Right lobe of liver (tissue), 6 donors: ENCODE measurements at places on chromosomes 3 and 15.

DNA sequence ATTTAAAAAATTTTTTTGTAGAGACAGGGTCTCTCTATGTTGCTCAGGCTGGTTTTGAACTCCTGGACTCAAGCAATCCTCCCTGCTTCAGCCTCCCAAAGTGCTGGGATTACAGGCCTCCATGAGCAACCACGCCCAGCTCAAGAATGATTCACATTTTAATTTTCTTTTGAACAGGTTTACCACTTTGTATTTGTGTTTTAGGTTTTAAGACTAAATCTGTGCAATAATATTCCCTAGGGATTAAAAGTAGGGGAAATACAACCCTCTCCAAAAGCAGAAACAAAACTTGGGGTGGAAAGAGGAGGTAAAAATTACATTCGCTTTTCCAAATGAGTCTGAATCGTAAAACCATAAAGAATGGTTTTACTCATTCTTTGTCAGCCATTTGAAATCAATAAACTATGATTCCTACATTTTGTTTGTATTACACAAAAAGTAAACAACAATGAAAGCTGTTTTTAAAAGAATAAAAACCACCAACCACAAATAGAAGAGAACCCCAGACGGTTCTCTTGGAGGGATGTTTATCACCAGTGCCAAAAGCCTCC, 37.8 kb downstream of the SLC24A1 start:
- no peak for DNase-seq

- no peak for DNase-seq
Observed at GRCh38 chr3:142777927-142778326, 54.1 kb downstream of the TRPC1 start.

DNA sequence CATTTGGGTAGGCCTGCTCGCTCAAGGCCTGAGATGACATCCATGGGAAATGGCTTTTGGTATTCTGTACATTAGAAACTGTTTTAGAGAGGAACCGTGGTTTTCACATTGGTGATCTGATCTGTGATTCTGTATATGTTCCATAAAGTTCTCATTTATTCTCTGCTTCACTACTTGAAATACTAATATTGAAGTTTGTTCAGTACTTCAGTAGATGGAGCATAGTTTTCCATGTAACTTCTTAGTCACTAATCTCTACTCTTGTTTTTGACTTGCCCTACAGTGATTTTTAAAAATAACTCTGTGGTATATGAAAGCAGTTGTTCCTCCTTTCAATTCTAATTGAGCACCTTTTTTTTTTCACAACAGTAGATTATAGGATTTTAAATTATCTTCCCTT, 66.5 kb downstream of the MBNL1 start:
- DNase-seq: no peak

DNA sequence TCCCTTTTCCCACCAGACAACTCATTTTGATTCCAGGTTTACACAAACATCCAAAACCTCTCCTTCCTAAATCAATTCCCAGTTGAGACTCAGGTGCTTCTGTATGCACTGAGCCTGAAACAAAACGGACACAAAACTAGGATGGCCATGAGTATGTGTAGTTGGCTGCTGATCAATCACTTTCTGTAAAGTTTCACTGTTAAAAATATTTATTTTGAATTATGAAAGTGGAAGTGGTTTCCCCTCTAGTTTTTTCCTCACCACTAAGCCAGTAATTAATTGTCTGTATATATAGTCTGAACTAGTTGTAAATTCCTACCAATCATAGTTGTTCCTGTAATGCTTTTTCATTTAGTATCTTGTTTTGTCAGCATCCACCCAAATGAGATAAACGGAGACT, 51.7 kb upstream of the TSPAN3 start:
- no peak for DNase-seq

DNA sequence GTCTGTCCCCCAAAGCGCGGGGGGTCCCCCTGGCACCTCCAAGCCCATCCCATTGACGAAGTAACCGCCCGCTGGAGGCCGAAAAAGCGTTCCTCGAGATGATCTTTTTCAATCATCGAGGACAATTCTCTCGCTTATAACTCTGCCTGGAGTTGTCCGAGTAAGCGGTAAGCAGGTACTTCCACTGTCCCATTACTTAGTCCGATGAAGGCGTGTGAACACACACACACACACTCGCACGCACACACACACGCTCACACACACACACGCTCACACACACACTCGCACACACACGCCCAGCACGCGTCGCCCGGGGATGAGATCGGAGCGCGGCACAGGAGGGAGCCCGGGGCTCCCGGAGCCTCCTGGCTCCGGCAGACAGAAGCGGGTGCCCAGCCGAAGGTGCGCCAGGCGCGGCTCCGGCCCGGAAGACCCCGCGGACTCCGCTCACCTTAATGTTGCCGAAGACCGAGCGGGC, 430 bp downstream of the SLCO2A1 start:
- DNase-seq: no peak

- DNase-seq: no peak
Observed at GRCh38 chr3:180048103-180048502, 11.4 kb upstream of the PEX5L start.

- DNase-seq: no peak
Observed at GRCh38 chr15:55786341-55786740, 43.4 kb upstream of the PRTG start.

GRCh38 chr15:27532358-27532757, 561.4 kb downstream of the GABRG3 start:
- DNase-seq: no peak

DNA sequence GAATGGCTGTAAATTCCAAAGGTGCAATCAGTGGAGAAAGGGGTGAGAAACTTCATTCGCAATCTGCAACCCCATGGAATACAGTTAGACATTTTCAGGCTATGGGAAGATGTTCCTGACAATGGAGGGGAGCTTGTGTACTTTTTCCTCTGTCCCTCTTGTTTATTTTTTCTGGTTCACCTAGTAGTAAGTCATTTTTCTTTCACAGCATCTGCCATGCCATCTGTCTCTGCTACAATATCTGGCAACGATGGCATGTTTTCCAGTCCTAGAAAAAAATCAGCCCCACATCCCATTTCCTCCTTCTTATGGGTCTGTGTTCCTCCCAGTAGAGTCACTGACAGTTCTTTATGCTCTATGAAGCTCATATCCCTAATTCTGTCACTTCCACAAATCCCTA, 76.0 kb downstream of the SSR3 start:
- no peak for DNase-seq

- DNase-seq: no peak
Observed at GRCh38 chr3:4162096-4162495, 141.1 kb upstream of the SETMAR start.

- no peak for DNase-seq
Observed at GRCh38 chr3:64120876-64121275, 97.6 kb upstream of the PSMD6 start.

GRCh38 chr3:71304684-71305083, 278.8 kb downstream of the FOXP1 start:
- no peak for DNase-seq

DNA sequence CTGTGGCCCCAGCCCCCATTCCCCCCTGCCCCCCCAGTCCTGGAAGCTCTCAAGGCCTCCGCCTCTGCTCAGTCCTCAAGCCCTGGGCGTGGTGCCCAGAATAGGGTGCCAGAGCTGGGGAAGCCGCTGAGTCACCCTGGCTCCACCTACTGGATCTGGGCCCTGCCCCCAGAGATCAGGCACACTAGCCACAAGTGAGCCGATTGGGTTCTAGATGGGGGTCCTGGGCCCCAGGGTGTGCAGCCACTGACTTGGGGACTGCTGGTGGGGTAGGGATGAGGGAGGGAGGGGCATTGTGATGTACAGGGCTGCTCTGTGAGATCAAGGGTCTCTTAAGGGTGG, 5.7 kb downstream of the EIF4G1 start:
- DNase-seq: peak; percentile 98

DNA sequence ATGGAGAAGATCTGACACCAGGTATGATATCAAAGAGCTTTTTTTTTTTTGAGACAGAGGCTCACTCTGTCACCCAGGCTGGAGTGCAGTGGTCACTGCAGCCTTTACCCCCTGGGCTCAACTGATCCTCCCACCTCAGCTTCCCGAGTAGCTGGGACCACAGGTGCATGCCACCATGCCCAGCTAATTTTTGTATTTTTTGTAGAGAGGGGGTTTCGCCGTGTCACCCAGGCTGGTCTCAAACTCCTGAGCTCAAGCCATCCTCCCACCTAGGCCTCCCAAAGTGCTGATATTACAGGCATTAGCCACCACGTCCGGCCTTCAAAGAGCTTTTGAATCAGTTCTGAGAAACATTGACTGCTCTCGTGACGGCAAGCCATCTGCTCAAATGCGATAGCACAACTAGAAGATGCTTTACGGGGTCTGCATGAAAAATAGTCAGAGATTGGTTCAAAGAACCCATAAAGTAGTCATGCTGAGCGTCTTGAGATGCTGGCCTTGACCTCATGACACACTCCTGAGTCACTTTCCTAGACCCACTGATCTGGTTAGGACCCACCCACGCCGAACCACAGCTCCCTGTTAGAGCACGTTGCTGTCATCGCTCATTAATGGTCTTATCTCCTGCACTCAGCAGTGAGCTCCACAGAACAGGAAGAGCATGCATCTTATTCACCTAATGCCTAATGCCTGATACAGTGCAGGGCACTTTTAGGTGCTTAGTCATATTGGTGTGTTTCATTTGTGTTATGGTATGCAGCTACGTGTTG, 57.0 kb upstream of the NR2F2 start:
- no peak for DNase-seq

DNA sequence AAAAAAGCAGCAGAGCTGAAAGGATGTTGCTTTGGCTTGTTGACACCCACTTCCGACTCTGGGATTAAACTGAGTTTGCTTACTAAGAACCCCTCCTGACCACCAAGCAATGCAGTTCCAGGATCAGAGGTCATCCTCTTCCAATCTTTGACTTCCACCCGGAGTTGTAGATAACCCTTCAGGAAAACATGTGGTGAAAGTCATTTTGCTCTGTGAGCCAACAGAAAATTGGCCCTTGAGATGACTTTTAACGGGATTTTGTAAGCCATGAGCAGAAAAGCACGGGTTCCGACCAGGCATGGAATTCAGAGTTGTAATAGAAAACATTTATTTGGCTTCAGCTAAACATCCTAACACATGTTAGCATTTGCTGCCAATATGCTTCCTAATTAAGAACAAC, 171.6 kb upstream of the NR2F2 start:
- DNase-seq: no peak

DNA sequence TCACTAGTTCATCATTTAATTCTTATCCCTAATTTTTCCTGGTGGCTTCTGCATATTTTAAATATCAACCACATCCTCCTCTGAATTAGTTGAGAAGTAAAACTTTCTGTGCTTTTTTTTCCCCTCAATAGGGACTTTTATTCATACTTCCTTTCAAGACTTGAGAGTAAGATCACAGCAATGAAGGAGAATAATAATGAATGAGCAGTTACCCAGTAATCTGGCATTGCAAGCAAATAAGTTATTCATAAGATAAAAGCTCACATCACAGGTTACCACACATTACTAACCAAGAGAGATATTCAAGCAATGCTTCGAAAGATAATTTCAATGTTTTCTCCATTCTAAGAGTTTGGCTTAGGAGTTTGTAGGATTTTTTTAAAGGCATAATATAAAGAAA, 50.3 kb downstream of the BTLA start:
- no peak for DNase-seq

GRCh38 chr3:4904811-4905695, 74.2 kb upstream of the BHLHE40 start:
- no peak for DNase-seq

DNA sequence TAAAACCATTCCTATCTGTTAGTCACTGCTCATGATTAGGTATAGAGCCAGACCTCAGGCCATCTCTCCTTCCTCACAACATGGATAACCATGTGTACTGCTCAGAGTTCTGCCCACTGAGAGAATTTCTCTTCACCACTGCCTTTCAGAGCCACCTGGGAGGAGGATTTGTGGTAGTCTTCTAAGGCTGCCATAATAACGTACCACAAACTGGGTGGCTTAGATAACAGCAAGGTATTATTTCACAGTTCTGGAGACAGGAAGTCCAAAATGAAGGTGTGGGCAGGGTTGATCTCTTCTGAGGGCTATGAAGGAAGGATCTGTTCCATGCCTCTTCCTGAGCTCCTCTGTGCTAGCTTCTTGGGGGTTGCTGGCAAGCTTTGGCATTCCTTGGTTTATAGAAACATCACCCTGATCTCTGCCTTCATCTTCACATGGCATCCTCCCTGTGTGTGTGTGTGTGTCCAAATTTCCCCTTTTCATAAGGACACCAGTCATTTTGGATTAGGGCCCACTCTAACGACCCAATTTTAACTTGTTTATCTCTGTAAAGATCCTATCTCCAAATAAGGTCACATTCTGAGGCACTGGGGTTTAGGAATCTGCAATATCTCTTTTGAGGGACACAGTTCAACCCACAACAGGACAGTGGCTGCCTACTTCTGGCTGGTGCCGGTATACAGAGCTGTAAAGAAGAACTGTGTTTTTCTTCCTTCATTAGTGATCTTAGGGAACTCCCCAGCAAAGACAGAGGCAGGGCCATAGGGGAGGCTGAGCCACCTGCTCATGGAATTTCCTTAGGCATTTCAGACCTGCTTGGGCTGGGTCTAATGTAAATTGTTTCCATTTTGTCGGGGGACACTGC, 42.1 kb upstream of the NOX5 start:
- DNase-seq: no peak

GRCh38 chr3:44643024-44643423, 5.5 kb upstream of the ZNF35 start:
- DNase-seq: no peak

DNA sequence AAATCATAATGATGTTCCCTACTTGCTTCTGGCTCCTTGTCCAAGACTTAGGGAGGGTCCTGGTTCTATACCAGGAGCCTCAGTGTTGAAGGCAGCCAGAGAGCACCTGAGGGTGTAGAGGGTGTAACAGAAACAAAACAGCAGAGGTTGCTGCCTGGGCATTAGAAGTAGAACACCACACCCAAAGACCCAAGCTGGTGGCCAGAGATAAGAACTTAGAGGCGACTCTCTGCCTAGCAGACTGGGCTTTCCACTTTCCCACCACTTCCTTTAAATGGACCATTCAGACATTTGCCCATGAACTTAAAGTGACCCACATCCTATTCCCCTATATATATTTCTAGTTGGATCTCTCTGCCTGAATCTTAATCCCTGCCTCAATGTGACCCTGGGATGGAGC, 189.8 kb downstream of the KLF13 start:
- DNase-seq: no peak

DNA sequence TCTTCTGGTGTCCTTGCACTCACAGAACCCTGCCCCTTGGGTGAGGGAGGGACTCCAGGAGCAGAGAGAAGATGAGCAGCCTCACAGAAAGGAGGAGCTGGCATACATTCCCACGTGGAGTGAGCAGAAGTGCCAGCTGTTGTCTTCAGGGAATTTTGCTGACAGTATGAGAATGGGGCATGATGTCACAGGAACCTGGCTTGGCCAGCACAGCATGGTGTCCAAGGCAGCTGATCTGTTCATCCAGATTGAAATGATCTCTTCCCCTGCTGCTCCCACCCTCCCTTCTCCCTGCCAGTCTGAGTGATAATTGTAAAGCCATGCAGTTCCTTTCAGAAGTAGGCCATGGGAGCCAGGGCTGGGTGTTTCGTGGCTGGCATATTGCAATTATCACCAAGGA, 53.3 kb downstream of the GJD2 start:
- no peak for DNase-seq

DNA sequence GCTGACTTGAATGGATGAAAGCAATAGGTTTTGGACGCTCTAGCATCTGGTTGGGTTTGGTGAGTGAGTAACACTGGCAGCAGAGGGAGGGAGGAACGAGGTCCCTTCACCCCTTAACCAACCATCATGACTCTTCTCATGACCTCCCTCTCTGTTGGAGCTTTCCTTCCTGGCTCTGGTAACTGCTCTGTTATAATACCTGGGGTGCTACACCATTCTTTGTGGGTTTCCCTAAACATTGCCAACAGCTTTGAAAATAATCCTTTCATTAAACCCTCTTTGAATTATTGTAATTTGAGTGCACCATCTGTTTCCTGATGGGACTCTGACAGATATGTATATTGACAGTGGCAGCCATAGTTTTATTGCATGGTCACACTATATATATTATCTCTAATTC, 146.2 kb upstream of the PTPRG start:
- DNase-seq: no peak
